Fibroblast of skin of back (primary cell): ENCODE measurements at places on chromosomes 1 and 21.

DNA sequence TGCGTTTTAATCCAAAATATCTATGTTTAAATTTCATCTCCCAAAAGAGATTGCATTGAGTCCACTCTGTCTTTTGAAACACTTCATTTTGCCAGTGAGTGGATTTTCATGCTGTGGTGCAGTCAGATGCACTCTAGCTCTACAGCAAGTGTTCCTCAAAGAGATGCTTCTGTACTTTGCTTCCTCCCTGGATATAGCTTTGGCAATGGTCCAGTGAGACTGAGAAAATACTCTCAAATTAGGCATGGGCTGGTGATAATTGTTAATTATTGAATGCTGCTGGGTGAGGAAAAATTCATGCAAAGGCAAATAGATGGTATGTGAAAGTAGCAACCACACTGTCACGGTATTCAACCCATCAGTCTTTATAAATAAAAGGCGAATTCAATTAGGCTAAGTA is 396.9 kb downstream of the ADGRL2 start:
- no peak for DNase-seq

- DNase-seq = no peak
Observed at GRCh38 chr1:200771625-200772555, 33.2 kb downstream of the CAMSAP2 start.

DNA sequence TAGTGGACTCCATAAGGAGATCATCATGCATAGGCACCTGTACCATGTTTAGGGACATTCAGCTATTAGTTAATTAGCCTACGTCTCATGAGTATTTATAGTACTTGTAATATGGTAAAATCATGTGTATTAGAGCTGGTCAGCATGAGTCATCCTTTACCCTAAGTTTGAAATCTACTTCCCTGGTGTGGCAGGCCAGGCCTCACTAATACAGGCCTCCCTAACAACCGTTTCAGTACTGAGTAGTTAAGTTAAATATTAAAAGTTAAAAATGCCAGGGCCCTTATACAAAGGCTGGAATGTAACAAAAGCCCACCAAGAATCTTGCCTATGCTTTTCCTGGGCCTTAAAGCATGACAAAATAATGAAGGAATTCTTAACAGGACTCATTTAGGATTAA is 356.3 kb upstream of the DPYD start:
- peak; percentile 51 for DNase-seq

GRCh38 chr1:152107984-152108881 is 7.0 kb downstream of the TCHH start:
- DNase-seq = peak; percentile 61

- DNase-seq = no peak
Observed at GRCh38 chr1:43512133-43512532, 18.6 kb upstream of the PTPRF start.

DNA sequence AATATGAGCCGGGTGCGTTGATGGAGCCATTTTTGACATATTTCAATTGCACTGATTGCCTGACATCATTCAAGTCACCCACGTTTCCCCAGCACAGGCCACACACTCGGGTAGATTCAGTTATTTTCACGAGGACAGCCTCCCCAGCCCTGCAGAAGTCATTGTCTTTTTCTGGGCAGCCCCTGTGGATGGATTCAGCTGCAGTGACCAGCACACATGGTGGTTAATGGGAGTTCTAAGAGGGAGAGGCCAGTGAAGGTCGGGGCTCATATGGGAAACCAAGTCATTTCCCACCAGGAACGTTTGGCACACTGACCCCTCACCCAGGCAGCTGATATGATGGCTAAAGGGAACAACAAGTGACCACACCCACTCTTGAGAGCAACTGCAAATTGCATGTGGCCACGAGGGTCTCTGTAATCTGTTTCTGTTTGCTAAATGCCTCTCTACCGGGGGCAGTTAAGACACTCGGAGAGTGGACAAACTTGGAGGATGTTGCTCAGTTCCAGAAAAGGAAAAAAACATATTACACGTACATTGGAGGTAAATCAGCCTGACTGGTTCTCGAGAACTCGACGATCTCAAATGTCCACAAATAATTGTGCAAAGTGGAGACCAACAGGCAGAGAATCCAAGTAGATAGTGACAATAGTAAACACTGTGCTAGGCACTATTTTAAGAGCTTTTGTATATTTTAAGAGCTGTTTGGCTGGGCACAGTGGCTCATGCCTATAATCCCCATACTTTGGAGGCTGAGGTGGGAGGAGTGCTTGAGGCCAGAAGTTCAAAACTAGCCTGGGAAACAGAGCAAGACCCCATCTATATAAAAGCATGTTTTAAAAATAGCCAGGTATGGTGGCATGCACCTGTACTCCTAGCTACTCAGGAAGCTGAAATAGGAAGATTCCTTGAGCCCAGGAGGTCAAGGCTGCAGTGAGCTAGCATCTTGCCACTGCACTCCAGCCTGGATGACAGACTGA is 167.2 kb upstream of the IRF2BP2 start:
- DNase-seq = no peak

GRCh38 chr1:31380181-31380580 is 7.3 kb upstream of the FABP3 start:
- no peak for DNase-seq
